Smooth muscle cell of trachea (primary cell): ENCODE measurements at places on chromosomes 5 and 9. TPM values are rescaled to one million over a fixed set of nuclear protein-coding genes. Genes with fewer than 3 reads are reported as not detected.

The ZNF300 gene
- 5.1 and 14.1 TPM in 2 replicates for total RNA-seq

The SCGB3A2 gene
- total RNA-seq, result not detected in 2 replicates

The NR5A1 gene
- total RNA-seq, result not detected in 2 replicates

The AGTPBP1 gene
- total RNA-seq, result 10.9 and 17.7 TPM in 2 replicates

The CDKN2B-AS1 gene
- total RNA-seq, result 4.5 and 10.9 TPM in 2 replicates

The F2RL2 gene
- 27.6 and 42.3 TPM in 2 replicates for total RNA-seq

The IFNA5 gene
- total RNA-seq, result not detected in 2 replicates

The PCDHA9 gene
- under 0.01 TPM in 2 replicates for total RNA-seq

The FOXE1 gene
- total RNA-seq, result not detected in 2 replicates

The SLC25A2 gene
- total RNA-seq, result 0.50 and 1.0 TPM in 2 replicates

The ECPAS gene
- 102 and 110 TPM in 2 replicates for total RNA-seq

The NPR3 gene
- total RNA-seq, result 82.2 and 123 TPM in 2 replicates

The SH2D3C gene
- total RNA-seq, result 0.29 TPM in 1 of 2 replicates, not detected in the other

The RIOK2 gene
- total RNA-seq, result 19.4 and 28.5 TPM in 2 replicates

The HK3 gene
- not detected in 2 replicates for total RNA-seq

The ALDH1A1 gene
- 10.8 and 17.9 TPM in 2 replicates for total RNA-seq

The COL15A1 gene
- 12.6 and 15.1 TPM in 2 replicates for total RNA-seq

The HTR4 gene
- not detected in 2 replicates for total RNA-seq

The PTPRD gene
- 13.1 and 21.5 TPM in 2 replicates for total RNA-seq

The NUDT12 gene
- total RNA-seq, result 11.1 and 18.8 TPM in 2 replicates

The HAND1 gene
- total RNA-seq, result 0.17 TPM in 1 of 2 replicates, not detected in the other

The OR1J2 gene
- total RNA-seq, result not detected in 2 replicates

The MLANA gene
- total RNA-seq, result not detected in 2 replicates

The SRD5A1 gene
- 14.8 and 49.6 TPM in 2 replicates for total RNA-seq

The POU5F2 gene
- 0.99 and 1.9 TPM in 2 replicates for total RNA-seq

The CDC25C gene
- 0.66 and 13.7 TPM in 2 replicates for total RNA-seq

The NLN gene
- 22.8 and 43.6 TPM in 2 replicates for total RNA-seq

The KCNT1 gene
- total RNA-seq, result not detected in 2 replicates

The PRR16 gene
- 5.8 and 9.3 TPM in 2 replicates for total RNA-seq

The FGF10 gene
- 1.7 and 7.3 TPM in 2 replicates for total RNA-seq
